ENCODE measurements at places on chromosomes 11 and 22. TPM values are rescaled to one million over a fixed set of nuclear protein-coding genes. Genes with fewer than 3 reads are reported as not detected.

CCDC116 gene
- 0.22 TPM for polyA plus RNA-seq

LINC01488 gene
- polyA plus RNA-seq: not detected

IGLL1 gene
- not detected for polyA plus RNA-seq

ROBO4 gene
- polyA plus RNA-seq: 12.8 TPM

SHISAL1 gene
- polyA plus RNA-seq: 0.04 TPM

- no peaks in the 10 kb centered on the region for H3K27me3 ChIP-seq
- H3K4me3 ChIP-seq: no peak overlapping the region
- H3K4me1 ChIP-seq: no peaks in the 10 kb centered on the region
- DNase-seq: no peak
Observed at GRCh38 chr11:8615291-8616032, 21.4 kb upstream of the STK33 start.

- no peaks in the 10 kb centered on the region for H3K36me3 ChIP-seq
- no peak overlapping the region for H3K27ac ChIP-seq
- H3K4me1 ChIP-seq: no peaks in the 10 kb centered on the region
- DNase-seq: no peak
- H3K4me3 ChIP-seq: no peak overlapping the region
- no peaks in the 10 kb centered on the region for H3K27me3 ChIP-seq
Observed at GRCh38 chr11:69218946-69219720, 63.4 kb downstream of the SMIM38 start.

DNA sequence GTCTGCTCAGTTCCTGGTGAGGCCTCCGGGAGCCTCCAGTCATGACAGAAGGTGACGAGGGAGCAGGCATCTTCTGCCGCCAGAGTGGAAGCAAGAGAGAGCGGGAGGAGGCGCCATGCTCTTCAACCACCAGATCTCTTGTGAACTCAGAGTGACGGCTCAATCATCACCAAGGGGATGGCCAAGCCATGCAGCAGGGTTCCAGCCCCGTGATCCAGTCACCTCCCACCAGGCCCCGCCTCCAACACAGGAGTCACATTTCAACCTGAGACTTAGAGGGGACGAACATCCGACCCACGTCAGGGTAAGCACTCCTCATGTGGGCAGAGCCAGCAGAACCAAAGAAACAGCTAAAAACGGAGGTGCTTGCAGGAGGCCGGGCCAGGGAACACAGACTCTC, 1470.5 kb downstream of the BRD1 start:
- no peaks in the 10 kb centered on the region for H3K36me3 ChIP-seq
- H3K27ac ChIP-seq: no peak overlapping the region
- H3K4me3 ChIP-seq: no peak overlapping the region
- DNase-seq: peak; percentile 19
- H3K27me3 ChIP-seq: no peaks in the 10 kb centered on the region
- H3K4me1 ChIP-seq: no peaks in the 10 kb centered on the region

- H3K27ac ChIP-seq: no peak overlapping the region
- DNase-seq: no peak
- no peaks in the 10 kb centered on the region for H3K4me1 ChIP-seq
Observed at GRCh38 chr11:104402812-104403521, 239.0 kb upstream of the PDGFD start.

- H3K27ac ChIP-seq: no peak overlapping the region
- peaks cover 81% of the 10 kb centered on the region for H3K36me3 ChIP-seq
- H3K4me1 ChIP-seq: no peaks in the 10 kb centered on the region
- no peak overlapping the region for H3K4me3 ChIP-seq
- no peaks in the 10 kb centered on the region for H3K27me3 ChIP-seq
- no peak for DNase-seq
Observed at GRCh38 chr11:129881570-129882170, 13.7 kb downstream of the NFRKB start.

- H3K4me3 ChIP-seq: no peak overlapping the region
- DNase-seq: no peak
- no peaks in the 10 kb centered on the region for H3K4me1 ChIP-seq
- H3K27me3 ChIP-seq: no peaks in the 10 kb centered on the region
- H3K36me3 ChIP-seq: no peaks in the 10 kb centered on the region
Observed at GRCh38 chr22:42371501-42371900, 60.7 kb downstream of the NFAM1 start.

GRCh38 chr11:6327806-6328205, 7.5 kb upstream of the CAVIN3 start:
- H3K36me3 ChIP-seq: no peaks in the 10 kb centered on the region
- H3K4me1 ChIP-seq: no peaks in the 10 kb centered on the region
- no peaks in the 10 kb centered on the region for H3K27me3 ChIP-seq
- DNase-seq: no peak
- H3K4me3 ChIP-seq: no peak overlapping the region

DNA sequence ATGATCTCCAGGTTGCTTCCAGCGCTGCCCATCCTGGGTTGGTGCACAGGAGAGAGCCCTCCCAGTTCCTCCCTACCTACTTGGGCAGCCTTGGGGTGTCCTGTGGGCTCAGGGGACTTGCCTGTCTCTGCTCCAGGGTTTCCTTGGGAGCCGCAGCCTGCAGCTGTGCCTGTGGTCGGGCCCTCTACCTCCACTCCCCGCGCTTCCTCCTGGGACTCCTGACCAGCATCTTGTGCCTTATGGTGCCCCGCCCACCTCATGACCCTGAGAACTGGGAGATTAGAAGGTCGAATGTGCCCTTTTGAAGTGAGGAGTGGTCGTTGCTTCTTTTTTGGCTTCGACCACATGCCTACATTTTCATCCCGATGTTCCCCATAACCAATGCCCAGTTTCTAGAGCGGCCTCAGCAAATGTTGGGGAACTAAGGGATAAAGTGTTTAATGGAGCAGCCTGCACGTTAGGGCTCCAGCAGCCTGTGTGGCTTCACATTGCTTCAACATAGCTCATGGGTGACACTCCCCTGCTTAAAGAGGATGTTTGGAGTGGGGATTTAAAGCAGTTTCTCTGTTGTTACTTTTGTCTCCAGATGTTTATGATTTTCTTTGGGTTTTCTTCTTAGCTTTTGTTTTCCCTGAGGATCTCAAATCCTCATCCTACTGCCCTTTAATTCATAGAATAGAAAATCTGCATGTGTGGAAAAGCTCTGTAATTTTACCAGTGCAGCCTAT, 248.8 kb downstream of the TBC1D22A start:
- H3K27ac ChIP-seq: no peak overlapping the region
- no peak overlapping the region for H3K4me3 ChIP-seq
- no peaks in the 10 kb centered on the region for H3K27me3 ChIP-seq

- DNase-seq: no peak
- no peaks in the 10 kb centered on the region for H3K27me3 ChIP-seq
- H3K4me3 ChIP-seq: no peak overlapping the region
- no peaks in the 10 kb centered on the region for H3K36me3 ChIP-seq
- H3K4me1 ChIP-seq: no peaks in the 10 kb centered on the region
- no peak overlapping the region for H3K27ac ChIP-seq
Observed at GRCh38 chr11:69994810-69995209, 83.3 kb upstream of the ANO1 start.

All from kidney (tissue), 22 donors.